ENCODE measurements at places on chromosomes 7 and 10. TPM values are rescaled to one million over a fixed set of nuclear protein-coding genes. Genes with fewer than 3 reads are reported as not detected.

- H3K4me1 ChIP-seq, result no peaks in the 10 kb centered on the region
- H3K27ac ChIP-seq, result peak overlapping the region; percentile 75
- no peaks in the 10 kb centered on the region for H3K36me3 ChIP-seq
- H3K4me3 ChIP-seq, result peak overlapping the region; percentile 69
- no peak for DNase-seq
Observed at GRCh38 chr10:50740293-50740648, 535 bp downstream of the ASAH2B start.

GRCh38 chr7:48242846-48243245, 71.6 kb downstream of the ABCA13 start:
- no peaks in the 10 kb centered on the region for H3K36me3 ChIP-seq
- H3K27ac ChIP-seq, result no peak overlapping the region
- H3K4me1 ChIP-seq, result no peaks in the 10 kb centered on the region
- no peak for DNase-seq
- peaks cover 25% of the 10 kb centered on the region for H3K27me3 ChIP-seq
- H3K4me3 ChIP-seq, result no peak overlapping the region

DNA sequence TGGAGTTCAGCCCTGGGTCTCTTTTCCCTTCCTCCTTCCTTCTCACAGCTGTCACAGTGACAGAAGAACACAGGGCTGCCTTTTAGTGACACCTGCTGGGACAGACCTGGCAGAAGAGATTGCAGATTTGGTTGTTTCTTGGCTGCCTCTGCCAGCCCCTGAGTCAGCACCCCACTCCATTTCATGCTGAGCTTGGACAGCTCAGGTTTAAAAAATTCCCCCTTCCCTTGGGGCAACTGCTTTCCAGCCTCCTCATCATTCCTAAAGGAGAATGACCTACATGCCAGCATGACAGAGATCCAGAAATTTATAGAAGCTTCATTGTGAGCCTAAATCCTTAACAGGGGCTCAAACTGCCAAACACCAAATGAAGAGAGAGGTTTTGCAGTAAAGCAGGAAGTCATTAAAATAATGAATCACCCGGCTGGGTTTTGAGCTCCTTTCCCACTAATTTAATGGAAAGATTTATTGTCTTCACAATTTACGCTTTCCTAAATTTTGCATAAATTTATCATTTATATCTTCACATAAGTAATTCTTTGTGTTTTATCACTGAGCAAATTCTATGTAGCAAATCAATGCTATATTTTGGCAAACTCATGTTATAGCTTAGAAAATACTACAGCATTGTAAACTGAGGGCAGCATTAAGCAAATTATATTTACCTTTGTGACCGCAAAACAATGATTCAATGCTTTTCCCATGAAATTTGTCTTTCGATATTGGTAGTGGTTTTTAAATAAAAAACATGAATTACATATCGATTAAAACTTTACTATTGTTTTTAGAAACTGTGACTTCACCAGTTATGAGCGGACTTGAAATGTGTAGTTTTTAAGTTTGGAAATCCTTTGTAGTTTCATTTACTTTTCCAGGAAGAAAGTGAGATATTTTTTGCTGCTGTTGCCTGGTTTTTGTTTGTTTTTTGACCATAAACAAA, 399.5 kb upstream of the ANKRD30A start:
- no peak overlapping the region for H3K4me3 ChIP-seq
- H3K4me1 ChIP-seq, result no peaks in the 10 kb centered on the region
- no peak for DNase-seq
- H3K36me3 ChIP-seq, result no peaks in the 10 kb centered on the region

- no peak within 1 kb of the TSS for H3K27ac ChIP-seq
- H3K36me3 ChIP-seq, result no peaks in the 10 kb centered on the region
- H3K4me3 ChIP-seq, result no peak within 1 kb of the TSS
- no peaks in the 10 kb centered on the region for H3K4me1 ChIP-seq
Observed at GRCh38 chr7:150737265-150738055, at the start of gene GIMAP5. TSS of gene GIMAP5 (plus strand) at chr7:150737418. CDS start at chr7:150740885, 3,467 bp downstream.

- no peak overlapping the region for H3K4me3 ChIP-seq
- peaks cover 4% of the 10 kb centered on the region for H3K4me1 ChIP-seq
- no peak overlapping the region for H3K27ac ChIP-seq
- peaks cover 1% of the 10 kb centered on the region for H3K27me3 ChIP-seq
- no peak for DNase-seq
Observed at GRCh38 chr10:13990946-13991345, 339.8 kb downstream of the FRMD4A start.

- no peaks in the 10 kb centered on the region for H3K27me3 ChIP-seq
- no peaks in the 10 kb centered on the region for H3K36me3 ChIP-seq
- H3K4me3 ChIP-seq, result peak overlapping the region; percentile 80
Observed at GRCh38 chr7:114085313-114085591, 166.4 kb upstream of the PPP1R3A start.

DNA sequence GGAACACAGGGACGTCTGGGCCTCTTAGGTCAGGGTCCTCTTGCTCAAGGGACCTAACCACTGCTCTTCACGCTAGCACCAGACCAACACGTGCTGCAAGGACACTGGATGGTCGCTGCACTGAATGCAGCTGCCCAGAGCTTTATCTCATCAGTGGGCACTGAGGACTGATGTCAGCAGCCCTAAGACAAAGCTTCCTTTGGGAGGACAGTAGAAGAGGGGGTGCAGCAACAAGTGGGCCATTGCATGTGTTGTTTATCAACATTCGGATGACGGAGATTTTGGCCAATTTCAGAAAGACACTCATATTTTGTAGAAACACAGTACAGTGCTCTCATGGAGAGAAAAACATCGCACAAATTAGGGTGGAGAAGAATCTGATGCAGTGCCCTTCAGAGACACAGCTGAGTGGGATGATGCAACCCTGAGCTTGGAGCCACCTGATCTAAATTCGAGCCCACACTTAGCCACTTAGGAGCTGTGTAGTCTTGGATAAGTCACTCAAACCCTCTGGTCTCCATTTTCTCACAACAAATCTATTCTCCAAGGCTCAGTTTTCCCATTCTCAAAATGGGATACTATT, 1.7 kb downstream of the OPALIN start:
- no peak overlapping the region for H3K27ac ChIP-seq
- H3K27me3 ChIP-seq, result peaks cover 13% of the 10 kb centered on the region
- no peak overlapping the region for H3K4me3 ChIP-seq
- no peak for DNase-seq

- H3K36me3 ChIP-seq, result no peaks in the 10 kb centered on the region
- H3K4me1 ChIP-seq, result no peaks in the 10 kb centered on the region
- no peak overlapping the region for H3K4me3 ChIP-seq
- peaks cover 20% of the 10 kb centered on the region for H3K27me3 ChIP-seq
- DNase-seq, result no peak
Observed at GRCh38 chr10:1517684-1518083, 219.6 kb downstream of the ADARB2 start.

DNA sequence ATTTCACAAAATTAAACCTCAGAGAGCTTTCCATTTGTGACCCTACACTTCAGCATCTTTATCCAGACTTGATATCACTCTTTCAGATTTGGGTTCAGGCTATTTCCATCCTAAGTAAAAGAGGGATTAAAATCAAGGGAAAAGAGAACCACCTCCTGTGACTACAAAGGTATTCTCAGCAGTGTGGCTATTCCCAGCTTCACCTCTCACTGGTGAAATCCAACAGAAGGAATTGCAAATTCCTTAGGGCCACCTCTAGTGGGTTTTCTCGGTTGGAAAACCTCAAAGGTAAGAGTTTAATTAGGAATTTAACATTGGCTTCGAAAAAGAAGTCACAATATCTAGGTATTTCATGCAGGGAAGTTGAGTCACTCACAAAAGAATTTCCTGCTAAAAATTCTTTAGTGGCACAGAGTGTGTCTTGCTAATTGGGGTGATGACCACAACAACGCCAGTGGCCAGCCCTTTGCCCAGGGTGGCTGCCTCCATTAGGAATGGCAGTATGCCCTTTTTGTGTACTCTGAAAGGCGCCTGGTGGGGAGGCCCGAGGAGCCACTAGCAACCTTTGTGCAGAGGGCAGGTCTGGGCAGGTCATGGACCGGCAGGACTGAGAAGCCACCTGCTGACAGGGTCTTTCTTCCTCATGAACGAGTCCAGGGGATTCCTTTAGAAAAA, 52.2 kb downstream of the SEM1 start:
- no peak overlapping the region for H3K4me3 ChIP-seq
- H3K27ac ChIP-seq, result no peak overlapping the region

DNA sequence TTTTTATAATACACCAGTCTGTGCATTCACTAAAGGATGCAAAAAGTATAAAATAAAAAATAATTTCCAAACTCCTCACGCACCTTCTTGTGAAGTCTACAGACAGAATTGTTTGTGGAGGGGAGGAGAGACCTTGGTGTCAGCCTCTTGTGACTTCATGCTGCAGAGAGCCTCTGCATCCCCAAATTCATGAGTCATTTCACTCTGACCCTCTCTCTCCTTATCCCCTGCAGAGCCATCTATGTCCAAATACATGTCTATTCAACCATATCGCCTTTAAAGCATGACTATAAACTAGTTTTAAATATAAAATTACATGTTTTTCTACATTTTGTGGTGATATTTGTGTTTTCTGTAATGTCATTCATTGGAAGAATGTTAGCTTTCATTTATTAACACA, 6.0 kb downstream of the CREB5 start:
- no peak overlapping the region for H3K27ac ChIP-seq
- peaks cover 85% of the 10 kb centered on the region for H3K27me3 ChIP-seq
- no peaks in the 10 kb centered on the region for H3K36me3 ChIP-seq
- no peak overlapping the region for H3K4me3 ChIP-seq
- no peak for DNase-seq

DNA sequence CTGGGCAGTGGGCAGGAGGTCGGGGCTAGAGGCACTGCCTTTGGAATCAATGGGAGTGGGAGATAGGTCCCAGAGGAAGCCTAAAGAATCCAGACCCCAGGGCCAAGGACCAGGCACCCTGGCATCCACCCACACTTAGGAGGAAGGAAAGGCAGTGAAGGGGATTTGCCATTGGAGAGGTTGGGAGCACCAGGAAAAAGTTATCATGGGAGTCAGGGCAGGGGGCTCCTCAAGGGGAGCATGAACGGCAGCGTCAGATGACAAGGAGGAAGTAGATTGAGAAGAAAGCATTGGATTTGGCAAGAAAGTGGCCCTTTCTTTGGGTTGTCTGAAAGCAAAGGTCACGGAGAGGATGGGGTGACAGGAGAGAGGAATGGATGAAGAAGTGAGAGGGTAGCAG, 142.8 kb downstream of the ADAM12 start:
- no peak overlapping the region for H3K4me3 ChIP-seq
- H3K4me1 ChIP-seq, result no peaks in the 10 kb centered on the region
- H3K27me3 ChIP-seq, result peaks cover 23% of the 10 kb centered on the region
- DNase-seq, result no peak

- H3K4me3 ChIP-seq, result no peak overlapping the region
- no peaks in the 10 kb centered on the region for H3K27me3 ChIP-seq
- no peak for DNase-seq
- H3K36me3 ChIP-seq, result no peaks in the 10 kb centered on the region
- no peak overlapping the region for H3K27ac ChIP-seq
Observed at GRCh38 chr10:65423043-65423442, 1502.8 kb upstream of the LRRTM3 start.

DNA sequence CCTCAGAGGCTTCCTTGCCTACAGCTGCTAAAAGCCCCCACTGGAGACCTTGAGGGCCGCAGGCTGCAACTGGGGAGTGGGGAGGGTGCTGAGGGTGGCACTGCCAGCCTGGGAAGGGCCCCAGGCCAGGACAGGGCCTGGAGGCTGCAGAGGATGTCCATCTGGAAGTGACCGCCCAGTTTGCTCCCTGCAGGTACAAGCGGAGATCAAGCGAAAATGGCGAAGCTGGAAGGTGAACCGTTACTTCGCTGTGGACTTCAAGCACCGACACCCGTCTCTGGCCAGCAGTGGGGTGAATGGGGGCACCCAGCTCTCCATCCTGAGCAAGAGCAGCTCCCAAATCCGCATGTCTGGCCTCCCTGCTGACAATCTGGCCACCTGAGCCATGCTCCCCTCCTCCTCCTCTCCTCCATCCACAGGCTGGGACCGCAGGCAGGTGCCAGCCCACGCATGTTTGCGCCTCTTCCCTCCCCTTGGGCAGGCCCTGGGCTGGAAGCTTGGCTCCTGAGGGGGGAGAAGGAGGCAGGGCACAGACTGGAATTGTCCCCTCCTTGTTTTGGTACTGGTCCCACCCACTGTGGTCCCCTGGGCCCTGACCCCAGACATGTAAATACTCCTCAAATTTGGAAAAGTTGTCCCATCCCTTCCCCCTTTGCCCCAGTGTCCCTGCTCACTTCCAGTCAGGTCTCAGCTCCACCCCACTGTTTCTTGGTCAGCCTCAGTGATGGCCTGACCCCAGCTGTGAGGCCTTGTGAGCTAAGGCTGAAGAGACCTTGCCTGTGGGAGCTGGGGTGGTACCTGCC, 54.4 kb downstream of the ADCYAP1R1 start:
- H3K27me3 ChIP-seq, result peaks cover 46% of the 10 kb centered on the region
- H3K4me3 ChIP-seq, result no peak overlapping the region

DNA sequence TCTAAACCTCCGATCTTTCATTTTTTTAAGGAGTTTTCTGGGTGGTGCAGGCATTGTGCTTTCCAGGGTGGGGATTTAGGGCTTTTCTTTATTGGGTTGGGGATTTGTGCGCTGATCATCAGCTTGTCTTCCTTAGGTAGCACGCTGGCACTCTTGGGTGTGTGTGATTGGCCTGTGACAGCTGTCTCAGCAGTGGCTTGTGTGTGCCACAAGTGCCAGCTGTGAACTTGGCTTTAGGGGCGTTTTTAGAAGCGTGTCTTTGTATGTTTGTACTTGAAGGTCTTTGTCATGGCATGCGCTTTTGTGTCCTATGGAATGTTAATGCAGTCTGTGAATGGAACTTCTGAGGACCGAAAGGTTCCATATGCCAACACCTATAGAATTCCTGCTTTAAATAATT, 788 bp downstream of the AKAP9 start:
- no peak for DNase-seq
- peak overlapping the region; percentile 88 for H3K4me3 ChIP-seq
- no peak overlapping the region for H3K27ac ChIP-seq
- no peaks in the 10 kb centered on the region for H3K27me3 ChIP-seq
- no peaks in the 10 kb centered on the region for H3K36me3 ChIP-seq

DNA sequence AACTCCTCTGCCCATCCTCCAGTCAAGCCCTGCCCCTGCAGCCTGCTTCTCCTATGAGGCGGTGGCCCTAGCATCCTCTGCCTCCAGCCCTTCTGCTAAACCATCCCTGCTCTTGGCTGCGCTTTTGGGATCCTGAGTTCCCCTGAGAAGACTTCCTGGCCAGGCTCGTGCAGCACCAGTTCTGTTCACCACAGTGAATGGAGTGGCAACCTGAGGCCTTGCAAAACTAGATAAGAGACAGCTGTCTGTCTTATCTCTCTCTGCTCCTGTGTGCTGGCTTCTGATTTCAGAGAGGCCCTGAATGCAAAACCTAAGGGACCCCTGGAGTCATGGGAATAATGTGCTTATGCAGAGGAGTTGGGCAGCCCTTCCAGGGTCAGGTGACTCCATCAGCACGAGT, 119.2 kb downstream of the TMEM178B start:
- H3K27me3 ChIP-seq, result 0 out of 2 replicates have a peak, but pooled peaks cover 3% of the 10 kb centered on the region
- H3K4me3 ChIP-seq, result no peak overlapping the region
- H3K27ac ChIP-seq, result no peak overlapping the region
- H3K36me3 ChIP-seq, result no peaks in the 10 kb centered on the region
- no peaks in the 10 kb centered on the region for H3K4me1 ChIP-seq
- DNase-seq, result no peak

GRCh38 chr7:158771-159170, 33.6 kb upstream of the FAM20C start:
- H3K36me3 ChIP-seq, result no peaks in the 10 kb centered on the region
- peaks cover 8% of the 10 kb centered on the region for H3K4me1 ChIP-seq
- DNase-seq, result no peak
- H3K27me3 ChIP-seq, result no peaks in the 10 kb centered on the region

Gene HOXA7
- total RNA-seq, result 15.0 TPM

Gene STYXL1
- total RNA-seq, result 32.5 TPM

Gene PPP1R17
- total RNA-seq, result not detected

Gene CRHR2
- not detected for total RNA-seq

Gene PHKG1
- 1.1 TPM for total RNA-seq

Gene RNF32
- 3.4 TPM for total RNA-seq

Gene GAD2
- total RNA-seq, result not detected

Gene FGL2
- not detected for total RNA-seq

Gene NPC1L1
- total RNA-seq, result 0.15 TPM

Gene PRXL2A
- total RNA-seq, result 4.9 TPM

Gene PTTG1IP2
- total RNA-seq, result not detected

Gene WASL
- total RNA-seq, result 26.2 TPM

All from HCT116 (cell line).